NCI-H1417 (cell line): ENCODE measurements at places on chromosomes 16 and 17.

GRCh38 chr17:7354262-7354843, 603 bp upstream of the TMEM95 start:
- DNase-seq = peak; percentile 39

GRCh38 chr16:28189245-28189644, 22.5 kb downstream of the XPO6 start:
- no peak for DNase-seq

- DNase-seq = no peak
These were observed 71.1 kb downstream of the DYNLRB2 start for GRCh38 chr16:80611930-80612327.

DNA sequence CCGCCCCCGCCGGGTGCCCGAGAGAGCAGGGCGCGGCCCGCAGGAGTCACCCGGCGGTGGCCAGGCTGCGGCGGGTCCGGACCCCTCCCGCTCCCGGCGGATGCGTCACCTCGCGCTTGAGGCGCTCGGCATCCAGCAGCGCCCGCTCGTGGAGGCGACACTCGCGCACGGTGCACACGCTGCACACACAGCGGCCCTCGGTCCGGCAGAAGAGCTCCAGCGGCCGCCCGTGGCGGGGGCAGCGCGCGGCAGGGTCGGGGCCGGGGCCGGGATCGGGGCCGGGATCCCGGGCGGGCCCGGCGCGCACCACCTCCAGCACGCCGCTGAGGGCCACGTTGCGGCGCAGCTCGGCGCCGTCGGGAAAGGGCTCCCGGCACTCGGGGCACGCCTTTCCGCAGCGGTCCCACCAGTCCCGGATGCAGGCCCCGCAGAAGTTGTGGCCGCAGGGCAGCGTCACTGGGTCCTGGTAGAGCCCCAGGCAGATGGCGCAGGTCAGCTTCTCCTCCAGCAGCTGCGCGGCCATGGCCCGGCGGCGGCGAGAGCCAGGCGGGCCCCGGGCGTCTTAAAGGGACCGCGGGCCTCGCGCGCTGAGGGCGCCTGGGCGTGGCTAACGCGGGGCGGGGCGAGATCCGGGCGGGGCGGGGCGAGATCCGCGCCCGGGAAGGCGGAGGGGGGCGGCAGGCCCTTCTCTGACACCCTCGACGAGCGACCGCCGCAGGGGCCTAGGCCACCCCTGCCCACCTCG, at the start of gene TRIM65:
Gene TRIM65, minus strand, starts transcription at position 537 of the 745 bp plus-strand sequence. Its CDS starts 14 bp downstream, at position 523.
- peak; percentile 83 for DNase-seq

GRCh38 chr17:29051194-29051593, 8.3 kb downstream of the PIPOX start:
- no peak for DNase-seq
